Activated T-cell treated with anti-CD3 and anti-CD28 coated beads, Interleukin-2, amount 50 U/mL, for 4 hours (primary cell): ENCODE measurements at places on chromosomes 3 and 15. TPM values are rescaled to one million over a fixed set of nuclear protein-coding genes. Genes with fewer than 3 reads are reported as not detected.

- DNase-seq, result no peak
Measured at GRCh38 chr3:77147836-77148578, 108.1 kb downstream of the ROBO2 start.

GRCh38 chr15:39312984-39313383 lies 267.9 kb upstream of the THBS1 start:
- no peak for DNase-seq

DNA sequence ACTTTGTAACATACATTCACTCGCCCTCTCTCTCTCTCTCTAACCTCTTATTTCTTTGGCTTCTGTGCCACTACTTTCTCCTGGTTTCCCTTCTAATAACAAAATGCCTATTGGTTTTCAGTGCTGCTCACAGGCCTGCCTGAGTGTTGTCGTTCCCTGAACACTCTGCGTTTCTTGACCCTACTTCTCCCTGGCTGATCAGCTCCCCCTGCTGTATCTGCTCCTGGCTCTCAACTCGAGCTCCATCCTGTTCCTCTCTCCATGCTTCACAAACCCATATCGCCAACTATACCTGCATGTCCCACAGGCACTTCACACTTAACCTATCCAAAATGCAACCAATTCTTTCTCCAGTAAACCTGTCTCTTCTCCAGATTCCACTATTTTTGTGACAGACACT lies 111.4 kb downstream of the OPA1 start:
- DNase-seq, result no peak

- no peak for DNase-seq
Measured at GRCh38 chr15:61528581-61528910, 299.4 kb upstream of the RORA start.

DNA sequence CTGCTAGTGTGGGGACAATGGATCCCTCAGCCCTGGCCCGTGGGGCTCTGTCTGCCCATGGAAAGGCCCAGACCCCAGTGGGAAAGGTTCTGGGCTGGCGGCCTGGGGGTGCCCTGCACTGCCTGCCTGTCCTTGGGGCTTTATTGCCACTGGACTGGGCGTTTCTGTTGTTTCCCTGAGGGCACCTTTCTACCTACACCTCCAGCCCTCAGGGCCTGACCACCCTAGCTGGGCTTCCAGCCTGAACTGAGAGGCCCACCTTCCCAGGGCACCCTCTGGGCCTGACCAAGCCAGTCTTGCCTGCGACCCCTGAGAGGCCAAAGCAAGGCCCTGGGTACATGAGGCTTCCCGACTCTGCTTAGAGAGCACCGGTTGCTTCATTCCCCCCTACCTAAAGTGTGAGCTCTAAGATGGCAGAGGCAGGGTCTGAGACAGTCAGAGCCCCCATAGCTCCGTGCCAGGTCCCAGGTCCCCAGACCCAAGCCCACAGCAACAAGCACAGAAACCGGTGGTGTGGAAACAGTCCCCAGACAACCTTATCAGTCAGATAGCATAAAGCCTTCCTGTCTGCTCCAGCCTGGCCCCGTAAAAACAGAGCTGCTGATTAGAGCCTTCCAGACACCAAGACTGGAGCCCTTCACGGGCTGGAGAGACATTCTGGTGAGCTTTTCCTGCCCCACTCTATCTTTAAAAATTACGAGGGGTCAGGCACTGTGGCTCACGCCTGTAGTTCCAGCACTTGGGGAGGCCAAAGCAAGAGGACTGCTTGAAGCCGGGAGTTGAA lies 102.8 kb downstream of the CHSY1 start:
- DNase-seq, result no peak

DNA sequence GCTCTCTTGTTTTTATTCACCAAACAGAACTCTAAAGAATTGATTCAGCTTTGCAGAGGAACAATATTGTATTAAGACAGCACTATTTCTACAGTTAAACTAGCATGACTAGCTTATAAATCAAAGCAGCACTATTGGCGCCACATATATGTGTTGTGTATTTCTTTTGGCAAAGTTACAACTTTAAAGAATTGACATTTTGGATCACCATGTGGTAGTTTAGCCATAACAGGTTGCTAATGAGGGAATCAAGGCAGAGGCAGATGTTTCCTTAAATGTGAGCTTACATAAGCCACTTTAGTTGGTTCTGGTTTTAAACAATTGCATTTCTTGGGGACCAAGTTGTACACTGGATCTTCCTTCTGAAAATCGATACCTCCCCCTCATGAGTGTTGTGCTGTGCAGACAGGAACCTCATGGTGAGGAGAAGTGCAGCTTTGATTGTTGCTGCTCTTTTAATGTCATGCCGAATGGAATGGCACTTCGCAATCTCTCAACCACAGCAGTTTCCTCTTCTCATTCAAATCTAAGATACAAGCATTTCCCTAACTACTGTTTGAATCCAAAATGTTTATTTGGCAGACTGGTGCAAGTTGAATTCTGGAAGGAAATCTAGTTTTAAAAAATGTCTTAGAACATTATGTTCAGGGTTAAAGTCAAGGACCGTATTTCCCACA lies 151.2 kb downstream of the MYRIP start:
- no peak for DNase-seq

GRCh38 chr15:41999290-42000285 lies 21.3 kb downstream of the PLA2G4E start:
- DNase-seq, result no peak

- no peak for DNase-seq
Measured at GRCh38 chr15:68589783-68590710, 11.3 kb downstream of the CORO2B start.

- no peak for DNase-seq
Measured at GRCh38 chr3:194129581-194130133, 6.3 kb upstream of the HES1 start.

DNA sequence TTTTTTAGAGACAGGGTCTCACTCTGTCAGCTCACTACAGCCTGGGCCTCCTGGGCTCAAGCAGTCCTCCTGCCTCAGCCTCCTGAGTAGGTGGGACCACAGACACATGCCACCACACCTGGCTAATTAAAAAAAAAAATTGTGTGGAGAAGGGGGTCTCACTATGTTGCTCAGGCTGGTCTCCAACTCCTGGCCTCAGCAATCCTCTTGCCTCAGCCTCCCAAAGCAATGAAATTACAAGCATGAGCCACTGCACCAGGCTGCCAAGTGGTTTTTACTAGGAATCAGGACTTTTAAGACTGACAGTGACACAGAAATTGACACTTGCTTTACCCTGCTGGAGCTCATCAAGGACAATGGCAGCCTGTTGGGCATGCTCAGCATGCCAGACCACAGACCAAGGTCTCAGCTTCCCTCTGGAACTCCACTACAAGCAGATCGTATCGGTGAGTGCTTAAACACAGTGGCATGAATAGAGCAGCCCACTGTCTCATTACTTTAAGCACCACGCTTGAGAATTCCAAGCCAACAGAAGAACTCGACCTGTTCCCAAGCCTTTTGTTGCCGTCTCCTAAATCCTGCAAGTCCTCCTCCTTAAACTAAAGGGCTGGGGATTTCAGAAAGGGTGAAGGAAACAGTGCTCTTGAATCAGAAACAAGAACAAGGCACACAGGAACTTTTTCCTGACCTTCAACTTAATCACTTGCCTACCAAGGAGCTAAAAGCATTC lies 41.4 kb downstream of the EOMES start:
- no peak for DNase-seq

DNA sequence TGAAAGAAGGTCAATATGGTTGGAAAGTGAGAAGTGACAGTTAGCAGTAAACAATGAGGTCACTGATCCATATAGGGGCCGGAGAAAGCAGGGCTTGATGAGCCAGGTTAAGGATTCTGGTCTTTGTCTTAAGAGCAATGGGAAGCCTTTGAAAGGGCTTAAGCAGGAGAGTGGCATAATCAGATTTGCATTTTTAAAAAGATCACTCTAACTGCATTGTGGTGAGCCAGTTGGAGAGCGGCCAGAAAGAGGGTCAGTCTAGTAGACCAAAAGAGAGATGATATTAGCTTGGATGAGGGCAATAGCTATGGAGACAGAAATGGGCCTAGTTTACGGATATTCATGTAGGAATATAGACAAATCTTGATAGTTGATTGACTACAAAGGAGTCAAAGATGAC lies 46.6 kb downstream of the CPNE4 start:
- DNase-seq, result no peak

- no peak for DNase-seq
Measured at GRCh38 chr15:91253605-91254004, 153.5 kb downstream of the SV2B start.

DNA sequence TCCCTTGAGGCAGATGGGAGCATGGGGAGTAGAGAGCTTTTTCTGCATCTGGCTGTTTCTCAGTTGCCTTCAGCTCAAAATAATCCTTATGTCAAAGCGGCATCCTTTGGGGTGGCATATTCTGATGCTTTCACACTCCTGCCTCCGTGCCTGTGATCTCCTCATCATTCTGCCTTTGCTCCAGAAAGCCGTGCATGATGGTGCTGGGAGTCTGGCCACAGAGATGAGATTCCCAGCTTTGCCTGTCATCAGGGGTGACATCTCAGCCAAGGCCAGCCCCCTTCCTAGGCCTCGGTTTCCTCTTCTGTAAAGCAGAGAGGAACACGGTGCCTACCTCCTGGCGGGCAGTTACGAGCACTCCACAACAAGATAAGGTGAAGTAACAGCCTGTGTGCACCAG lies 96.3 kb upstream of the ALDH1A3 start:
- no peak for DNase-seq

GRCh38 chr3:119613201-119613600 lies 15.5 kb downstream of the PLA1A start:
- no peak for DNase-seq

DNA sequence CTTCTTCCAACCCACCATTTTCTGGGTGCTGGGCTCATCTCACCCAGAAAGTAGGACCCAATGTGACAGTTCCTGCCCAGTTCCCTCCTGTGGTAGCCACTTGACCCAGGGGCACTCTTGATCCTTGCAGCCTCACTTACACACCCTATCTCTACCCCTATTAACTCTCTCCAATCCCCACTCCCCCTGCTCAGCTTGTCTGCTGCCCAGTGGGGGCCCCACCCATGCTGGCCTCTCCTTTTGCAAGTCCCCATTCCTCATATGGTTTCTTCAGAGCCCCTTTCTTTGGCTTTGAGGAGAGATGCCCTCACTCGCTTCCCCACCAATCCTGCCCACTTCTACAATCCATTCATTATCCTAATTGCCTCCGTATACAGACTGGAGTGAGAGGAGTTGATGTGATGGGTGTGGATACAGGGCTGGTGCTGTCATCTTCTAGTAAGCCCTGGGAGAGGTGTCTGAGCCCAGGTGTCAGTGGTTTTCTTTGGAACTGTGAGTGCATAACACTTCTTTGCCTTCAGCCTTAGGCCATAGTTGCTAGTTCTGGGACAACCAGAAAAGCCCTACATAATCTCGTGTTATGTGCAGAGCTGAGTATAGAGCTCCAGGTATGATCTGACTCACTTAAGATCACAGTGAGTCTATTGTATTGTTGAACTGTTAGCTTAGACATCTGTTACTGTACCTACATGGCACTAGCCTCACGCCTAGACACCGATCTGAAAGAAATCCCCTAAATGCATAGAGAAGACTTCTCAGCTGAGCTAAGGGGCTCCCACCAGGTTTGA lies 4.8 kb upstream of the CCR5 start:
- no peak for DNase-seq

- DNase-seq, result no peak
Measured at GRCh38 chr15:66894363-66894762, 171.0 kb upstream of the SMAD3 start.

DNA sequence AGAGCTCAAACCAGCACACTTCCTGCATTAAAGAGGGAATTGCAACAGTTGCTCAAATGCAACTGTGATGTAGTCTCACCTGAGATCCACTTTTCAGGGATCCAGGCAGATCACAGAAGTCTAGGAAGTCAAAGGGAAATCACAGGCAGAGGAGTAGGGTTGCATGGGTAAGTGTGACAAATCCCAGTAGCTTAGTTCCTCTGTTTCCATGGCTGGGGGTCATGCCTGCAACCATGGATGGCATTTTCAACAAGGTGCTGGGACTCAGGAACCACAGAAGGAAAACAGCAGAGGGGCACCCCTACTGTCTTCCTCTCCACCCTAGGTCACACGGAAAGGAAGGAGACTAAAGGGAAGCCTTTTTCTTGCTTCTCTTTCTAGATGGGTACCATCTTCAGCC lies 36.5 kb upstream of the ARNT2 start:
- no peak for DNase-seq

DNA sequence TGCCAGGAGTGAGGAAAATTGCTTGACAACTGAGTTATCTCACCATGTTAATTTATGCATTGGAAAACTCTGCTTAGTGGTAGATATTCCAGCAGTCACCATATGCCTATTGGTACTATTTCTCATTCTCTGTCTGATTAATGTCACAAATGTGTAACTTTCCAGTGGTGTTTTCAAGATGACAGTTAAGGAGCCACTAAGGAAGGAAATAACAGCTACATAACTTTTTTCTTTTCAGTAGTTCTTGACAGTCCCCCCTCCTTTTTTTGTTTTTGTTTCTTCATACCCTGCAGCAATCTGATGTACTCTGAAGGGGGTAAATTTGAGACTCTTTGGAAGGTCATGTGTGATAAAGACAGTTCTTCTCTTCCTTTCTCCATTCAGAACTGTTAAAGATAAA lies 13.1 kb downstream of the RASA2 start:
- no peak for DNase-seq

DNA sequence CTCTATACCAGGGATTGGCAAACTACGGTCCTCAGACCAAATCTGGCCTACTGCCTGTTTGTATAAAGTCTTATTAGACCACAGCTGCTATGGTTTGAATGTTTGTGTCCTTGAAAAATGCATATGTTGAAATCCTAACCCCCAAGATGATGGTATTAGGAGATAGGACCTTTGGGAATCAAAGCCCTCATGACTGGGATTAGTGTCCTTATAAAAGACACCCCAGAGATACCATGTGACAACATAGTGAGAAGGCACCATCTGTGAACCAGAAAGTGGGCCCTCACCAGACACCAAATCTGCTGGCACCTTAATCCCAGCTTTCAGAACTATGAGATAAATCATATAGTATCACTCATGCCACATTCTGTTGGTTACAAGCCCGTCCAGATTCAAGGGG lies 7.4 kb downstream of the HMCES start:
- DNase-seq, result no peak

DNA sequence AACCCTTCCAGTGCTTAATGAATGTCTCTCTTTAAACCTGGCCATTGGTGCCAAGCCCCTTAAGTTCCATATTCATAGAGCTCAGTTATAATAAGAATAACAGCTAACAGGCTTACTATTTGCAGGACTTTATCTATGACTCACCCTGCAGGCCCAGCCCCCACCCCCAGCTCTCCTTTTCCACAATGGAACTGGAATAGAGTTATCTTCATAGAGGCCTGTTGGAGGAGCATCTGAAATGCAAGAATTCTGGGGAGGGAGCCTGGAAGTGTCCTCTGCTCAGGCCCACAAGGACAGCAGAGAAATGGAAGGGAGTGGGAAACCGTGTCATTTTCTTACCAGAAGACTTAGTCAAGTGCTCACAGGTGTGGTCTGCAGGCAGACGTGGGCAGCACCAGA lies 52.8 kb downstream of the SEMA5B start:
- DNase-seq, result no peak

- DNase-seq, result no peak
Measured at GRCh38 chr15:34106423-34106822, 4.5 kb downstream of the PGBD4 start.

The TPRG1 gene
- 10.6 TPM for total RNA-seq

The EFCAB12 gene
- total RNA-seq, result 0.21 TPM

The PTPRG gene
- total RNA-seq, result 0.10 TPM

The TMIE gene
- 0.16 TPM for total RNA-seq

The IREB2 gene
- 56.1 TPM for total RNA-seq

The CAND2 gene
- 1.4 TPM for total RNA-seq

The IFT80 gene
- 5.5 TPM for total RNA-seq

The MAPKAPK3 gene
- total RNA-seq, result 225 TPM

The TMEM207 gene
- not detected for total RNA-seq

The SLC7A14 gene
- total RNA-seq, result not detected

The LYZL4 gene
- not detected for total RNA-seq

The PPP1R2 gene
- total RNA-seq, result 91.7 TPM

The LRRC49 gene
- total RNA-seq, result not detected

The CTXN2 gene
- total RNA-seq, result not detected
